ENCODE measurements at places on chromosomes 7 and 10. TPM values are rescaled to one million over a fixed set of nuclear protein-coding genes. Genes with fewer than 3 reads are reported as not detected.

TAX1BP1 gene
- 52.5 TPM for total RNA-seq

EN2 gene
- total RNA-seq, result not detected

ENTPD7 gene
- total RNA-seq, result 9.2 TPM

EGR2 gene
- total RNA-seq, result 1.1 TPM
